ENCODE measurements at places on chromosomes 11 and 22. TPM values are rescaled to one million over a fixed set of nuclear protein-coding genes. Genes with fewer than 3 reads are reported as not detected.

ANKK1 gene
- total RNA-seq: 0.41 TPM

KRTAP5-9 gene
- not detected for total RNA-seq

VPREB1 gene
- not detected for total RNA-seq

DNA sequence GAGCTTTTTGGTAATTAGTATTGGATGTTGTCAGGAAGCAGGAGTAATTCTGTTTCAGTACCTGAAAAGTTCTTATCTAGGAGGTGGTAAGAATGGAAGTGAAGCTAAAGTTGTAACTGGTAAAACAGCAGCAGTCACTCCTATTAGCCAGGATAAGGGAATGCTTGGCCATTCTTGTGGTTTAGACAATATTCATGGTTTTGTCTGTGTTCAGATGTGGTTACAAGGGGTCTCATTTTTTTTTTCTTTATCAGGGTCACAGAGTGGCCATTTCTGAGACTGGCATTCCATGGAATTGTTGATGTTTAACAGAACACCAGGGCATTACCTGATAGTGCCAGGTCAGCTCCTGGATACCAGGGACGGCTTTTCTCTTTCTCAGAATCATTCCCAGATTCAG lies 23.8 kb downstream of the TAF1D start:
- H3K27ac ChIP-seq: no peak overlapping the region
- no peak for DNase-seq
- no peaks in the 10 kb centered on the region for H3K27me3 ChIP-seq
- H3K36me3 ChIP-seq: peaks cover 14% of the 10 kb centered on the region
- H3K4me1 ChIP-seq: no peaks in the 10 kb centered on the region

DNA sequence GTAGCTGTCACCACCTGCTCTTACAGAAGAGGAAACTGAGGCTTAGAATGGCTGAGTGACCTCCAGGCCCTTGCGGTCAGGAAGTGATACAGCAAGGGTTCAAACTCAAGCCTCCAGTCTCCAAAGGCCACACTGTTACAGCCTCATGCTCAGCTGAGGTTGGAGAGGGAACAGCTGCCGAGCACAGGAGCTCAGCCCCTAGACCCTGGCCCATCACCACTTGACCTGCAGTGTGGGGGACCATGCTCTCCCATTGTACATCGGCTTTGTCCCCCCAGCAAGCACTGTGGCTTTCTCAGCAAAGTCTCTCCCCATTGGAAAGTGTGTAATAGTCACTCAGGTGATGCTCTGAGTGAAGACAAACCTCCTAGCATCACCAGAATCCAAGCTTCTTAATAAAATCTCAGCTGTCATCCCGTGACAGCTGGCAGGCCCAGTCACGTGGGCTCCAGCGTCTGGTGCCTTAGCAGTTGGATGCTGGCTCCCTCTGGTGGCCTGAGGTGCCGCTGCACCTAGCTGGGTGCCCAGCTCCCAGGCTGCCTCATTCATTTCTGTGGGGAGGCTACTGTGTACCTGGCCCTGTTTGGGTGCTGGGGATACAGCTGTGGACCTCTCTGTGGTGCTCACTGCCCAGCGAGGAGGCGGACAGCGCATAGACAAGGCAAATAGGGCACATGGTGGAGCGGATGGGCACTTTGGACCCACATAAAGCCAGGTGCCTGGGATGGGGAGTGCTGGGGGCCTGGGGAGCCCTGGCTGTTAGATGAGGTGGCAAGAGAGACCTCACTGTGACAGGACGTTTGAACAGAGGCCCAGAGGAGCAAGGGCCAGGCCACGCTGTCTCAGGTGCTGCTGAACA lies 19.1 kb upstream of the MYRF start:
- H3K27me3 ChIP-seq: no peaks in the 10 kb centered on the region
- peaks cover 15% of the 10 kb centered on the region for H3K4me1 ChIP-seq
- peak overlapping the region; percentile 47 for H3K27ac ChIP-seq
- DNase-seq: peak; percentile 92
- no peak overlapping the region for H3K4me3 ChIP-seq

DNA sequence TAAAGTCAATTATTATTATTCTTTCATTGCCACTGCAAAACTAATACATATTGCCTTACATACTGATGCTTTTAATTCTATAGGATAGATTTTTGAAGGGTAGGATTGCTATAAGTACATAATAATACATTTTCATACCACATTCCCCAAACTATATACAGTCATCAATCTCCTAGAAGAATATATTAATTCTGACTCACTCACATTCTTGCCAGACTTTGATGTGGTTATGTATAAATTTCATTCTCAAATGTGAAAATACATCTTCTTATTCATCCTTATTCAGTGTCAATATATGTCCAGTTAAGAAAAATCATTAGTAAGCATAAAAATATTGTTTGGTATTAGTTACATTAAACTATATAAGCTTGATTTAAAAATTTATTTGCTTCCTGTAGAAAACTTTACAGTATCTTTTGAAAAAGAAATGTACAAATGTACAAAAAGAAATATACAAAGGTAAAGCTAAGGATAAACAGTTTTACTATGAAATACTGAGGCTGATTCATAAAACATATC lies 458.8 kb upstream of the CNTN5 start:
- no peak for DNase-seq
- H3K27ac ChIP-seq: no peak overlapping the region
- no peak overlapping the region for H3K4me3 ChIP-seq
- no peaks in the 10 kb centered on the region for H3K4me1 ChIP-seq
- no peaks in the 10 kb centered on the region for H3K36me3 ChIP-seq

GRCh38 chr11:85745626-85746025 lies 59.6 kb upstream of the CCDC89 start:
- peaks cover 39% of the 10 kb centered on the region for H3K4me1 ChIP-seq
- no peaks in the 10 kb centered on the region for H3K27me3 ChIP-seq
- H3K36me3 ChIP-seq: no peaks in the 10 kb centered on the region
- H3K27ac ChIP-seq: no peak overlapping the region

DNA sequence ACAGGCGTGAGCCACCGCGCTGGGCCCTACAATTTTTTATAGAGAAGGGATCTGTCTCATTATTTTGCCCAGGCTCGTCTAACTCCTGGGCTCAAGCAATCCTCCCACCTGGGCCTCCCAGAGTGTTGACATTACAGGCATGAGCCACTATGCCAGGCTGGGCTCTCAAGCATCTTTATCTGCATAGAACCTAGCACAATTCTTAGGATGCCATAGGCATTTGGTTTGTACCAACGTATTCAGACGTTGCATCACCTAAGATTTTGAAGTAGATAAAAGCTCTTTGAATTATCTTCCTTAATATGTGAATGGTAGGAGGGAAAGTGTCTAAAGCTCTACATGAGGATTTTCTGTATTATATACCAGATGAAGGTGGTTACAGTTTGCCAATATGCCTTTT lies 30.5 kb downstream of the RTN3 start:
- no peak overlapping the region for H3K27ac ChIP-seq
- H3K36me3 ChIP-seq: peaks cover 5% of the 10 kb centered on the region
- no peaks in the 10 kb centered on the region for H3K27me3 ChIP-seq
- no peak overlapping the region for H3K4me3 ChIP-seq
